MG63 (cell line): ENCODE measurements at places on chromosomes 3 and 15. TPM values are rescaled to one million over a fixed set of nuclear protein-coding genes. Genes with fewer than 3 reads are reported as not detected.

The MYO5C gene
- not detected in 2 replicates for total RNA-seq

The GOLGA6L7 gene
- not detected in 2 replicates for total RNA-seq

The C2CD4B gene
- total RNA-seq: not detected in 2 replicates

The NR2E3 gene
- total RNA-seq: 0.43 TPM in 1 of 2 replicates, not detected in the other

The CRYGS gene
- 0.66 TPM in 1 of 2 replicates, not detected in the other for total RNA-seq

The BTLA gene
- not detected in 2 replicates for total RNA-seq

The SI gene
- not detected in 2 replicates for total RNA-seq

The ATP2B2 gene
- 0.03 TPM in 1 of 2 replicates, not detected in the other for total RNA-seq

The TMEM108 gene
- total RNA-seq: 0.79 TPM in 1 of 2 replicates, not detected in the other

The CYP1A2 gene
- 0.23 TPM in 1 of 2 replicates, not detected in the other for total RNA-seq

The CELF6 gene
- 1.1 TPM in 1 of 2 replicates, not detected in the other for total RNA-seq

The PRR20G gene
- total RNA-seq: not detected in 2 replicates

The MOBP gene
- total RNA-seq: not detected in 2 replicates

- DNase-seq: peak; percentile 96
Observed at GRCh38 chr3:27533718-27534573, 49.8 kb upstream of the SLC4A7 start.

GRCh38 chr15:36996538-36997181 lies 103.7 kb downstream of the MEIS2 start:
- no peak for DNase-seq

DNA sequence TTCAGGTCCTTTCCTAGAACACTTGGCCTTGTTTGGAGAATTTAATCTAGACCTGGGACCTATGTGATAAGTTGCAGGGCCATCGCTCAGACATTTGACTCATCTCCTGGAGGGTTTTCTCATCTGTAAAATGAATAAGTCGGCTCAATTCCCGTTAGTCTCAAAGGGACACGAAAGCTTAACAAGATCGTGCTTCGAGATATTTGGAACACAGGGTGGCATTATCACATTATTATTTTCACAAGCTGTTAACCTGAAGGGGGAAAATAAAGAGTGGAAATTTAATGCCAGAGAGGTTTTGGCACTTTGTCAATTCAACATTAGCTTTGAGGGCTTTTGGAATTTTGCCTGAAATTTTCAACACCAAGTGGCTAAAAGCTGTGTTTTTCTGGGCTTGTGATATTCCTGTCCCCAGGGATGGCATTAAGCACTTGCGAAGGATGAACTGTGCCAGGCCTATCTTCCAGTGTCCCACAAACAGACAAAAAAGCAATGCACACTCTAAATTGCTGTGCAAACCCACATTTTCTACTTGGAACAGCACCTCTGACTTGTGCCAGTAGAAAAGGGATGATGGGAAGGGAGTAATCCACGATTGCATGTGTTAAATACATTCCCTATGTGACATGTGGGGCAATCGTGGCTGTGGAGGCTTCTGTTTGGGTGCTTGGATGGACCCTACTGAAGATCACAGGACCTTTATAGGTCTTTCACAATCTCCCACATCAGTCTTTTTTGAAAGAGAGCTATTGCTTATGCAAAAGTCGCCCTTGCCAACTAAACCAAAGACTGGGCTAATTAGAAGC lies 478.7 kb downstream of the MFSD1 start:
- no peak for DNase-seq

DNA sequence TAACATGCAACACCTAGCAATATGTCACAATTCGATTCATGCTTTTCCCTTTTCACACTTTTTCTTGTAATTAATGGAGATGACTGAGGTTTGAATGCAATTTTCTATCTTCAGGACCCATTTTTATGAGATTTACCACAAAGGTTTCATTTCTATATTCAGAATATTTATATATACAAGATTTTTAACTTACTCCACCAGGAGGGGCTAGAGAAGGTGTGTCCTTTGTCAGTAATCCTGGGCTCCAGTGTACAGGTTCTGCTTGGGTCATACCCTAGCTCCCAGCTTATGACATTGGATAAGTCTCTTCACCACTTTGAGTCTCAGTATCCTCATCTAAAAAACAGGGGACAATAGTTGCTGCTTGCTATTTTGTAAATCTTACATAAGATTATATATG lies 95.7 kb upstream of the SLC24A5 start:
- no peak for DNase-seq

- no peak for DNase-seq
Observed at GRCh38 chr15:86653344-86654197, 573.9 kb downstream of the AGBL1 start.

GRCh38 chr15:65101411-65101890 lies 13.5 kb downstream of the UBAP1L start:
- DNase-seq: peak; percentile 47

DNA sequence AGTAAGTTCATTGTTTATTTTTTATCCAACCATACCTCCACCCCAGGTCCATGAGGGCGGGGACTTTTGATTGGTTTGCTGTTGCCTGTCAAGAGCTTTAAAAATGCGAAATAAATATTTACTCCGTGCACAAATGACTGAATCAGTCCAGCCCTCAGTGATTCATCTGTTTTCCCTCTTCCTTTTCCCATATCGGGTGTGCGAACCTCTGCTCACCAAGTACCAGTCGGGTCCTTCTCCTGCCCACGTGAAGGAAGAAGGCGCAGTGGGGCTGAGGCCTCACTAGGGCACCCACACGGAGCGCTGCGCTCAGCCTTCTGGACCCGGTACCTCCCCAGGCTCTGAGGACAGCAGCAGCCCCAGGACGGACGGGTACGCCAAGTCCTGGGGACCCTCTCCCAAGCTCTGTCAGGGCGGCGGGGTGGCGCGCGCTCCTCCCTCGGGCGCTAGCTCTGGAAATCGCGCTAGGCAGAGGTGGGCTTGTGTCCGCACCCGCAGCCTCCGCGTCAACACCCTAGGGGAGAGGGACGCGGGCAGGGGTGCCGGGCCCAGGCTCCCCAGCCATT lies 70.5 kb upstream of the EPHB3 start:
- DNase-seq: no peak

DNA sequence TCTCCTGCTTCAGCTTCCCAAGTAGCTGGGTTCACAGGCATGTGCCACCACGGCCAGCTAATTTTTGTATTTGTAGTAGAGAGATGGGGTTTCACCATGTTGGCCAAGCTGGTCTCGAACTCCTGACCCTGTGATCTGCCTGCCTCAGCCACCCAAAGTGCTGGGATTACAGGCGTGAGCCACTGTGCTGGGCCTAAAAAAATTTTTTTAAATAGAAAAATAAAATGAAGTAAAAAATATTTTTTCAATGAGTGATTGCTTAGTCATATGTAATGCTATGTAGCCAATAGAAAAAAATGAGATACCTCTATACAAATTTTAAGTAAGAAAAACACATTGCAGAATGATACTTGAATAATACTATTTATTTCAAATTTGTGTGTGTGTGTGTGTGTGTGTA lies 27.9 kb upstream of the SLC30A4 start:
- peak; percentile 24 for DNase-seq

GRCh38 chr15:36758800-36759199 lies 179.4 kb downstream of the CDIN1 start:
- no peak for DNase-seq

DNA sequence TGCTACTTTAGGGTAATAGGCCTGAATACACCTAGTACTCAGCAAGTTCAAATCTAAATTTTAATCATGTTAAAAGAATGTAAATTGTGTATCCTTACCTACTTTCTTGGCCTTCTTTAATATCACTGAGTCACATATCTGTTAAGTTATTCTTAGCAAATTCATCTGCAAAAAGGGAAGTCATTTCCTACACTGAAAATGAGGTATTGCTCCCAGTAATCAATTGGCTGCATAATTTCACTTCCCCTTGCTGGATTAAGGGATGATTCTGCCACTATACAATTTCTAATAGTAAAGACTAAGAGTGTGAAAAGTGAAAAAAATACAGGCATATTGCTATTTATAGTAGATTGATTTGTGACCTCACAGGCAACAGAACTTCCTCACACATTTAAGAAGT lies 47.8 kb downstream of the CCDC54 start:
- DNase-seq: no peak

GRCh38 chr15:68038246-68038645 lies 15.9 kb upstream of the PIAS1 start:
- DNase-seq: no peak

DNA sequence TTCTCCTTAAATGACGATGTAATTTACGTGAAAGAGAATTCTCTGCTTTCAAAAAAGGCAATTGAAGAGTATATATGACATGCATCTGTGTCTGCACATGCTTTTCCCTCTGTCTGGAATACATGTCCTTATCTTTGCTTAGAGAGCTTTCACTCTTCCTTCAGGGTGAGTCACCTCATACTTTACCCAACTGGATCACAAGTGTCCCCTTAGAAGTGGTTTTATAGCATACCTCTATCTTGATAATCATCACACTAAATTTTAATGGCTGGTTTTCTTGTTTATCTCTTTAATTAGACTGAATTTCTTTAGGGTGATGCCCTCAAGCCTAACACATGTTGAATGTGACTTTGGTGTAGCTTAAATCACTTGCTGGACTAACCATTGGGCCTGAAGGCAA lies 178.9 kb downstream of the SV2B start:
- DNase-seq: no peak

DNA sequence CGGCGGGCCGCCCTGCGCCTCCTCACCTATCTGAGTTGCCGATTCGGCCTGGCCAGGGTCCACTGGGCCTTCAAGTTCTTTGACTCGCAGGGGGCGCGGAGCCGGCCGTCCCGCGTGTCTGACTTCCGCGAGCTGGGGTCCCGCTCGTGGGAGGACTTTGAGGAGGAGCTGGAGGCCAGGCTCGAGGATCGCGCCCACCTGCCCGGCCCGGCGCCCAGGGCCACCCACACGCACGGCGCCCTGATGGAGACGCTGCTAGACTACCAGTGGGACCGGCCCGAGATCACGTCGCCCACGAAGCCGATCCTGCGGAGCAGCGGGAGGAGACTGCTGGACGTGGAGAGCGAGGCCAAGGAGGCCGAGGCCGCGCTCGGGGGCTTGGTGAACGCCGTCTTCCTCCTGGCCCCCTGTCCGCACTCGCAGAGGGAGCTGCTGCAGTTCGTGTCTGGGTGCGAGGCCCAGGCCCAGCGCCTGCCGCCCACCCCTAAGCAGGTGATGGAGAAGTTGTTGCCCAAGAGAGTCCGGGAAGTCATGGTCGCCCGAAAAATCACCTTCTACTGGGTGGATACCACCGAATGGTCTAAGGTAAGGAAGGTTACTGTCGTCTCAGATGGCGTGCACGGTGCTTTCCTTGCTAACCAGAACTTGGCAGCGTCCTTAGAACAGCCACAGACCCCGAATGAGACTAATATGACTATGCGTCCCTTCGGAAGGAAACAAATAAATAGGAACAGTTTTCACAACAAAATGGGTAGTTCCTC lies 567 bp downstream of the TICRR start:
- peak; percentile 26 for DNase-seq

GRCh38 chr3:167653760-167654159 lies at the start of gene WDR49:
Gene WDR49 (minus strand): TSS chr3:167653942. CDS start chr3:167653425, 517 bp downstream.
- no peak for DNase-seq

DNA sequence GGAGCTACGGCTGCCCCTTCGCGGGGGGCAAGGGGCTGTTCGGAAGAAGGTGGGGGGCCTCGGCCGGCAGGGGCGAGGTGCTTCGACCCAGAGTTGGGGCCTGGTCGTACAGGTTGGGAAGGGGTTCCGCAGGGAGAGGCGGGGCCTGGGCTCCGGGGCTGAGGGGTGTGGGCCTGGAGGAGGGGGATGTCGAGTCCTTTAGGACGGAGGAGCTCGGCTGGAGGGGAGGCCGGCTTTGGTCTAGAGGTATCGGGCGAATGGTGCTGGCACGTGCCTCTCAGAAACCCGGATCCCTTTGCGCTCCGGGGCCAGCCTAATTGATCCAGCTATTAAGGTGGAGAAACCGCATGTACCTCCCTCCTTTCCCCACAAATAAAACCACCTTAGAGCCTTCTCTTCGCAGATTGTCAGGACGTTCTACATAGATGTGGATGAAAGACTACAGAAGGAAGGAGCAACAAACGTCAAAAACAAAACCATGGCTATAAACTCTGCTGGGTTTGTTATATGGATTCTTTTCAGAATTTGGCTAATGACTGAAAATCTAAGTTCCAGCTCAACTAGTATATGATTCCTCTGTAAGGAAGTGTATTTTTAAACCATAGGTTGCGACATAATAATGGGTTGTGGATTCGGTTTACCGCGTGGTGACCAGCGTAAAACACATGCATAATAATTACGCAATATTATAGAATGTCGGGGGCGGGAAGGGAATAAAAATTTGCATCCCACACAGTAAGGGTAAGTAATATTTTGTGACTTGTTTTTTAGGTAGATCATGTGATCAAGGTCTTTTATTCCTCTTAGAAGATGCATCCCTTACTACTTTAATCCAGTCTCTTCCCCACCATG lies 644 bp upstream of the NGLY1 start:
- DNase-seq: peak; percentile 52

DNA sequence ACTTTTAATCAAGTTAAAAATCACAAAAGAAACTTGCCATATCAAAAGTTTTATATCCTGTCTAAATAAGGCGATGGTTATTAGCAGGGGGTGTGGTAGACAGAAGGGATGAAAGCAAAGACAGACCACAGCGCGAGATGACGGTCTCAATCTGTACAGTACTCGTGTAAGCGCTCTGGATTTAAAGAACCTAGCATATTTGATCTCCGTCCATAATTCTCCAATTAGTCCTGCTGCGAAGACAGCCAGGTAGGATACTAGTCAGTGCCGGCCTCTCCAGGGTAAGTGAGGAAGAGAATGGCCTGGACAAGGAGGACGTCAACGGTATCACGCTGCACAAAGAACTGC lies 701 bp downstream of the SGO1 start:
- DNase-seq: peak; percentile 0

- DNase-seq: no peak
Observed at GRCh38 chr3:98814817-98815420, 51.8 kb downstream of the ST3GAL6 start.

- peak; percentile 29 for DNase-seq
Observed at GRCh38 chr15:89171136-89172072, 50.0 kb downstream of the RLBP1 start.
